ENCODE measurements at places on chromosomes 4 and X.

DNA sequence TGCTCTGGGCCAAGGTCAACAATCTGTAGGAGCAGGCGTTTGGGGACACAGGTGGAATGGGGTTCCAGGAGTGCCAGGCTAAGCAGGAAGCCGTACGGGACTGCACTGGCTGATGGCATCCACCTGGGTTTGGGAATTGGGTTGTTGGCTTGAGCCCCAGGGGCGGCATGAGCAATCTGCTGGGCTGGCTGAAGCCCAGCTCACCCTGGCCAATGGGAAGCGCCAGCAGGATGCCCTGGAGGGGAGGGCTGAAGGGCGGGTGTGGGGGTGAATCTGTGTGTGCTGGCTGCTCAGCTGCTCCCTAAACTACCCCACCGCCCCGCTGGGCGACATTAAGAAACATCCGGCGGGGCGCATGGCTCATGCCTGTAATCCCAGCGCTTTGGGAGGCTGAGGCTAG, 8.9 kb upstream of the RGS12 start:
- no peak for DNase-seq

- no peak for DNase-seq
Measured at GRCh38 chrX:72727846-72728245, 13.7 kb upstream of the PHKA1 start.

DNA sequence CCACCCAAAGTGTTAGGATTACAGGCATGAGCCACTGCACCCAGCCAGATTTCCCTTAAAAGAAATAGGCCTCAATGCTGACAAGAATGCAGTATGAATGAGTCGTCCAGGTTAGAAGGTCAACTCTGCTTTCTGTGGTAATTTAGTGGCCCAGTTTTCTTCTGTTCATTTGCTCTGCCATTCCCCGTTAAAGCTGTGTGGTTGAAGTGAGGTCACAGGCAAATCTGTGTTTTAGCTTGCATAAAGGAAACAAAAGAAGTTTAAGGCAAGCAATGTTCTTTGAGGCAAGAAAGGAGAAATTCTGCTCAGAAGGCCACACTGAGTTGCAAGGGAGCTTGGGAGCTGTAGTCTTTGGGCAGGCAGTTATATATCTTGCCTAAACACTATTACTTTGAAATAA, 176.8 kb downstream of the LARP7 start:
- no peak for DNase-seq

DNA sequence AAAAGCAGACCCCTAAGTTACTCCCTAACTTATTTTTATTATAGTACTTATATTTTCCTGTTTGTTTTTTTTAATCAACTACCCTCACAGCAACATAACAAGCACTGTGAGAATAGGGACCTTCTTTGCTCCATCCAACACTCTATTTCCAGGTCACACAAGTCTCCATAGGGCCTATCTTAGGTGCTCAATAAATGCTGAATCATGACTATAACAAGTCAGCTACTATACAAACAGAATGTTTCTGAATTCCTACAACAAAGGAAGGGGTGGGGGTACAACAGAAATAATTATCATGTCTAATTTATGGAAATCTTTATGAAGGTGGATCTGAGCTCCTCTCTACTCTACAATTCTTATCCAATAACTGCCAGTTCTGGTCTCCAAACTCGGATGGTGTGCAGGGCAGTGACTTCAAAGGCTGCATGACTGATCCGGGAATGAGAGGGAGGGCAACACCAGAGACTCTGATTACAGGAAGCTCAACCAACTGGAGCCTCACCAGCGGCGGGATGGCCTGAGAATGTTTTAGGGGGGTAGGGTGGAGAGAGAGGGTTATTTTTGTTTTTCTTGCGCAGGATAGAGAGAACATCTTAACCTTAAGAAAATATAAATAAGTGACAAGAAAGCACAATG, 71.1 kb downstream of the HADH start:
- DNase-seq: no peak

GRCh38 chr4:21555083-21555482, 393.5 kb downstream of the KCNIP4 start:
- no peak for DNase-seq

DNA sequence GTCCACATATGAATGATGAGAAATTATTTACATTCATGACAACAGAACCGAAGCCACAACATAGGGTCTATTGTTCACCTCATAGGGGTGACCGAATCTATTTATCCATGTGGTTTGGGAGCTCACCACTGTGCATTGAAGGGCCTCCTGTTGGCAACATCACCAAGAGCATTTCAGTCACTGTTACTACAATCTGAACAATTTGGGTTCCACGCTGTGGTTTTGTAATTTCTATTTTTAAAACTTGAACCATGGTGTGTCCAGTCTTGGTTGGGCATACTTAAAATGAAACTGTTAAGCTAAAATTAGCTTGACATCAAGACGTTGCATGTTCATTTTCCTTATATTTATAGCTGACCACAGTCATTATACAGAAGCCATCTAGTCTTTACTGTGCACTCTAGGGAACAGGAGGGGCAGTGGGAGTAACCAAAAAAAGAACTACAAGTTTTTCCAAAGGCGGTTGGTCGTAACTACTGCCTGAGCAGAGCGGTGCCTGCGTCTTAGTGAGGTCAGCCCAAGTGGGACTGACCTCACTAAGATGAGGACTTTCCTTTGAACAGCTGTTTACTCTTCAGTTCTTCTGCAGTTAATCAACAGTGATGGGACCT, 192.1 kb downstream of the SPRY1 start:
- DNase-seq: no peak

- DNase-seq: no peak
Measured at GRCh38 chr4:70902577-70903290, 565 bp downstream of the MOB1B start.

DNA sequence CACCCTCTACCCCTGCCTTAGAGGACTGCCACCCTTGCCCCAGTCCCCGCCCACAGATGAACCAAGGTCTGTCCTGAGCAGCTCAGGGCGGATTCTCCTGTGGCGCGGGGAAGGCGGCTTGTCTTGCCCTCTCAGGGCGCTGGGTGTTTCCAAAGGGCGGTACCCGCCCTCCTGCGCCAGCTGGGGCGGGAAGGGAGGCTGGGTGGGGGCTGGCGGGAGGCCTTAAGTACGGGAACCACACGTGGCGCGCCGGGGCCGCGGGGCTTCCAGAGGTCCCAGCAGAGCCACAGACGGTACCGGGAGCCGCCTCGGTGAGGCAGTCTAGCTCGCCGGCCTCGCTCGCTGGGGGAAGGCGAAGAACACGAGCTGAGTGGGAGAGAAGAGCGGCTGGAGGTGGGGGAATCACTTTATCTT, 361.1 kb downstream of the MID1IP1 start:
- DNase-seq: no peak

DNA sequence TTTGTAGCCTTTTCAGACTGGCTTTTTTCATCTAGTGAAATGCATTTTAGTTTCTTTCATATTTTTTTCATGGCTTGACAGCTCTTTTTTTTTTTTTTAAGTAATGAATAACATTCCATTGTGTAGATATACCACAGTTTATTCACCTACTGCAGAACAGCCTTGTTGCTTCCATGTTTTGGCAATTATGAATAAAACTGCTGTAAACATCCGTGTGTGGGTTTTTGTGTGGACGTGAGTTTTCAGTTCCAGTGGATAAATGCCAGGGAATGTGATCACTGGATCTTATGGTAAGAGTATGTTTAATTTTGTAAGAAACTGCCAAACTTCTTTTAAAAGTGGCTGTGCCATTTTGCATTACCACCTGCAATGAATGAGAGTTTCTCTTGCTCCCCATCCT, 160.8 kb downstream of the SOWAHB start:
- no peak for DNase-seq

DNA sequence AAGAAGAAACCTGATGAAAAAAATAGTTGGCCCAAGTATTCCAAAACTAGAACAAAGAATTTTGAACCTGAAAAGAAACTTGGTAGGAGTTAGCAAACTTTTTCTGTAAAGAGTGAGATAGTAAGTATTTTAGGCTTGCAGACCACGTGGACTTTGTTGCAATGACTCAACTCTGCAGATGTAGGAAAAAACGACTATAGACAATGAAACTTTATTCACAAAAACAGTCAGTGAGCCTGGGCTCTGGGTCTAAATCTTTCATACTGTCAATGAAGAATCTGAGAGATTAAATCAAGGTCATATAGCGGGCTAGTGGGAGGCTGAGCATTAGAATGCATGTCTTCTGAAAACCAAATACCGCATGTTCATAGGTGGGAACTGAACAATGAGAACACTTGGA, 23.0 kb downstream of the SH3D19 start:
- DNase-seq: no peak

GRCh38 chr4:173538148-173538908, 8.3 kb upstream of the HAND2 start:
- DNase-seq: no peak

DNA sequence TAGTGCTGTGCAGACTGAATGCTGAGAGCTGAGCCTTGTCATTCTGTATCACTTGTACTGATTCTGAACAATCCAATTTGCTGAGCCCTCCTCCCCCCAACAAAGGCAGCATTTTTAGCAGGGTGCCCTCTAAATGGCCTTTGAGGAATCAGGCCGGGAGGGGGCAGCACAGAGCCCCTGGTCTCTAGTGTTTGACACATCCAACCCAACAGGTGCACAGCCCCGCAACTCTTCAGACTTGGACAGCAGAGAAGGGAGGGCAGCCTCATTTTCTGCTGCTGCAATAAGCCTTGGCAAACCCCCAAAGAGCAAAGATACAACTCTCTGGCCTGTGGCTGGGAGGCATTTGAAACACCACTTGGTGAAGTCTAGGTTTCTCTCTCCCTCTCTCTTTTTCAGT, 3.4 kb downstream of the ATP1B4 start:
- DNase-seq: no peak

DNA sequence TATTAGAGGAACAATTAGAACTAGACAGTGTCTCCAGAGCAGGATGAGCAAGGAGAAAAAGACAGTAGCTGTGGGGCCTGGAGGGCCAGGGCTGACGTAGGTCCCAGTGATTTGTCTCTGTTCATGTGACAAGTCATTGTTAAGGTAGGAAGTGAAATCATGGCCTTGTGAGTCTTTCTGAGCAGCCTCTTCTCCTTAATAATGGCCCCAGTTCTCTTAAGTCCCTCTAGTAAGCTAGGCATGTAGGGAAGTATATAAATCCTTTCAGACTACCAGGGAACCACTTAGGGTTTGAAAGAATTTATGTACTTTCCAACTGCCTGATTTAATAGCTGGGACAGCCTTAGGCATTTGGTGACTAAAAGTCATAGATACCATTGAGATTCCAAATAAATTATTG, 133.0 kb downstream of the KLHL8 start:
- DNase-seq: no peak

DNA sequence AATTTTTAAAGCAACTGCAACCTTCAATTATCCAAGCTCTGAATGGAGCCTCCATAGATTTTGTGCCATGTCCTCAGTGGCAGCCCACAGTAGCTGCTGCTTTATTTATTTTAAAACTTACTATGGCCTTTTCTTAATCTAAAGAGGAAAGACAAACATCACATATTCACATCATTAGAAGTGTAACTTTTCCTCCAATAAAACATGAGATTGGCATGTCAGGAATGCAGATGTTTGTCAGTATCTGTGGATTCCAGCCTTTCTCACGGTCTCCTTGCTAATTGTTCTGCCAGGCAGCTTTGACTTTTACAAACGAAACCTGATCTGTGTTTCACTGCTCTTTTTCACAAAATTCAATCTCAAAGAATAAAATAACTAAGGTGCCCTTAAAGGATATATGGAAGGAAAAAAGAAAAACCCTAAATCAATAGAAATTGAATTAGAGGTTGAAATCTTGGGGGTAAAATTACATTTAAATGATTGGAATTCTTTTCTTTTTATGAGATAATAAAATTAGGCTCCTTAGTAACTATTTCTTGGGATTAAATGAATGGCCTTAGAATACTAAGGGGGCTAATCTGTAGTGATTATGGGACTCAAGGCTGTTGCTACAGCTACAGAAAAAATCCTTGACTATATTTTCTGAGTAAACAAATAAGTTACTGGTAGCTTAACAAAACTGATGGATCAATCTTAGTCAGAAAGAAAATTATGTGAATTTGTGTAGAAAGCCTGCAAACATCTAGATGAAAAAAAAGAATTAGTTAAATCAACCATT, 151.3 kb downstream of the RTL9 start:
- DNase-seq: no peak

GRCh38 chr4:86595426-86595805, 1.3 kb downstream of the PTPN13 start:
- DNase-seq: no peak

Measured in RCC 7860 (cell line).